ENCODE measurements at places on chromosomes 12 and 14. TPM values are rescaled to one million over a fixed set of nuclear protein-coding genes. Genes with fewer than 3 reads are reported as not detected.
A peak's percentile ranks its signal among the peaks of the same experiment; 100 is the strongest.

GRCh38 chr14:101113108-101113612 is 209.6 kb upstream of the RTL1 start:
- no peaks in the 10 kb centered on the region for H3K27me3 ChIP-seq
- H3K27ac ChIP-seq = no peak overlapping the region
- no peaks in the 10 kb centered on the region for H3K4me1 ChIP-seq
- H3K4me3 ChIP-seq = no peak overlapping the region
- no peak for DNase-seq
- H3K36me3 ChIP-seq = no peaks in the 10 kb centered on the region

The GXYLT1 gene
- 23.4 TPM for total RNA-seq

The COA8 gene
- total RNA-seq = 46.4 TPM

GRCh38 chr14:78319887-78320635 is 149.9 kb downstream of the NRXN3 start:
- no peaks in the 10 kb centered on the region for H3K4me1 ChIP-seq
- DNase-seq = no peak
- no peaks in the 10 kb centered on the region for H3K36me3 ChIP-seq
- H3K27ac ChIP-seq = no peak overlapping the region
- no peak overlapping the region for H3K4me3 ChIP-seq
- H3K27me3 ChIP-seq = no peaks in the 10 kb centered on the region

- H3K27me3 ChIP-seq = no peaks in the 10 kb centered on the region
- H3K27ac ChIP-seq = no peak overlapping the region
- H3K4me3 ChIP-seq = no peak overlapping the region
Measured at GRCh38 chr14:73833034-73833433, 18.6 kb upstream of the PTGR2 start.

- no peak overlapping the region for H3K27ac ChIP-seq
- H3K27me3 ChIP-seq = peaks cover 79% of the 10 kb centered on the region
- no peak overlapping the region for H3K4me3 ChIP-seq
- DNase-seq = no peak
- no peaks in the 10 kb centered on the region for H3K36me3 ChIP-seq
- H3K4me1 ChIP-seq = no peaks in the 10 kb centered on the region
Measured at GRCh38 chr12:54040148-54040494, 7.3 kb downstream of the HOXC5 start.

DNA sequence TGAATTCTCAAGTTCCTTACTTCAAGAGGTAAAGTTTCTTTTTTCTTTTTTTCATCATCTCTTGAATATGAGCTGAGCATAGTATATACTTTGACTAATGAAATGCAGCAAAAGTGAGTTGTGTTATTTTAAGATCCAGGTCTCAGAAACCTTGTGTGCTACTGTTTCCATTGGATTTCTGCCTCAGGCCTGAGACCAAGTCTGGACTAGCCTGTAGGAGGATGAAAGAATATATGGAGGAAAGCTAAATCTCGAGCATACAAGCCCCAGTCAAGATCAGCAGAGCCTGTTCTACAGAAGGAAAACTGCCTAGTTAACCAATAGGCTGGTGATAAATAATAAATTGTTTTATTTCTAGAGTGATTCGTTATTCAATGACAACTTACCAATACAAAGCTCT is 652.5 kb downstream of the C12orf50 start:
- no peaks in the 10 kb centered on the region for H3K27me3 ChIP-seq
- H3K4me3 ChIP-seq = no peak overlapping the region
- H3K4me1 ChIP-seq = no peaks in the 10 kb centered on the region
- H3K27ac ChIP-seq = no peak overlapping the region
- no peak for DNase-seq

- H3K36me3 ChIP-seq = no peaks in the 10 kb centered on the region
- no peak for DNase-seq
- H3K4me1 ChIP-seq = no peaks in the 10 kb centered on the region
- H3K27ac ChIP-seq = no peak overlapping the region
- no peaks in the 10 kb centered on the region for H3K27me3 ChIP-seq
- H3K4me3 ChIP-seq = no peak overlapping the region
Measured at GRCh38 chr12:17884581-17884980, 205.4 kb downstream of the RERGL start.

The OTX2 gene
- not detected for total RNA-seq

GRCh38 chr14:103854017-103854808 is 6.8 kb upstream of the PPP1R13B start:
- no peaks in the 10 kb centered on the region for H3K27me3 ChIP-seq
- DNase-seq = no peak
- H3K4me3 ChIP-seq = no peak overlapping the region
- no peaks in the 10 kb centered on the region for H3K36me3 ChIP-seq
- H3K27ac ChIP-seq = no peak overlapping the region

The SYCP3 gene
- total RNA-seq = 0.25 TPM

The LGMN gene
- 62.6 TPM for total RNA-seq

GRCh38 chr12:110269622-110270124 is 11.4 kb upstream of the ATP2A2 start:
- no peak overlapping the region for H3K4me3 ChIP-seq
- no peaks in the 10 kb centered on the region for H3K36me3 ChIP-seq
- H3K27me3 ChIP-seq = no peaks in the 10 kb centered on the region
- peak; percentile 44 for DNase-seq

The FERMT2 gene
- total RNA-seq = 113 TPM

- peak overlapping the region; percentile 93 for H3K4me3 ChIP-seq
- peak; percentile 75 for DNase-seq
- peak overlapping the region; percentile 45 for H3K27ac ChIP-seq
- H3K4me1 ChIP-seq = peaks cover 10% of the 10 kb centered on the region
- H3K27me3 ChIP-seq = no peaks in the 10 kb centered on the region
Measured at GRCh38 chr12:27709932-27710591, 570 bp upstream of the MRPS35 start.

The RAPGEF3 gene
- total RNA-seq = 53.6 TPM

DNA sequence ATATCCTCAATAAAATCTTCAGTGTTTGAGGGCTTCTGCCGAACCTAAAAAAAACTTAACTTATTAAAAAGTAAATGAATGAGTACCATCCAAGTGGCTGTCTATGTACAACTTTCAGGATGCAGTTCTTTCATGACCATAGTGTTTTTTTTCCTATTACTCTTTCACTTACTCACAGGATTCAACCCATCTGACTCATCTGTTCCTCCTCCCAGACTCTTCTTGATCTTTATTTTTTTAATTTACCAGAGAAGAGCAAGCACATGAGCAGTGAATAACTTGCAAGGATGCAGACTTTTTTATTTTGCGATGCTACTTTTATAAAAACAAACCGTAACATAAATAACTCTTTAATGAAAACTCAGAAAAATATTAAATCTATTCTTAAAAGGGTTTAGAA is 24.5 kb downstream of the RECQL start:
- H3K36me3 ChIP-seq = peaks cover 19% of the 10 kb centered on the region
- H3K27me3 ChIP-seq = no peaks in the 10 kb centered on the region
- DNase-seq = peak; percentile 48
- no peak overlapping the region for H3K27ac ChIP-seq
- H3K4me3 ChIP-seq = no peak overlapping the region

DNA sequence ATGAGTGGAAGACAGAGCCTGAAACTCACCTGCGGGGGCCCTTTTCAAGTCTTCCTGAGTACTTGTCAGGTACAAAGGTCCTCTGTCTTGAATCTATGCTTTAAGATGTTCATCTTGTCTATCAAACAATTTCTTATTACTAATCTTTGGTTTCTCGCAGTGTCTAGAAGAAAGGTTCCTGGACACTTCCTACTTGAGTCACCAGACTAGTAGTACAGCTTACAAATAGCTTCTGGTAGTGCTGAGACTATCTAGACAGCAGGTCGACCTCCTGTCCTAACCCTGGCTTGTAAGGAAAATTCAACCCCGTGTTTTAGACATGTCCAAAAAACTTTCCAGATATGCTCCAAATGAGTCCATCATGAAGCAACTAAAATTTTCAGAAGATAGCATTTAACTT is 11.2 kb upstream of the ARID2 start:
- no peaks in the 10 kb centered on the region for H3K4me1 ChIP-seq
- H3K27me3 ChIP-seq = no peaks in the 10 kb centered on the region

The CYP46A1 gene
- 0.14 TPM for total RNA-seq

DNA sequence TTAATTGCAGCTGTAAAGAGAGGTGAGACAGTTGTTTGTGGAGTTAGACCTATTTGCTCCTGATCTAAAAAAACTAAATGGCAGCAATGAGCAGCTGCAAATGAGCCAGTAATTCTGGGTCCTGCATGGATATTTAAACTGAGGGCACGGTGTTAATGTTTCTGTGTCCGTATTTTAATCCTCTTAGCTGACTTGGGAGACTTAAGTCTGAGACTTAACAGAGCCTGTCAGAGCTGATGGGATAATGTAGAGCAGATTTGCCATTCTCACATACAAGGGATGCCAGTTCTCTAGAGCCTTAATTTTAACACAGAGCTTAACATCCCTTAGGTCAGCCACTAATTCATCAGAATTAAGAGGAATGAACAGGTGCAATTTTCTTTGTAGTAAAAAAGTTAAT is 178.6 kb upstream of the PDE3A start:
- no peak for DNase-seq
- no peaks in the 10 kb centered on the region for H3K27me3 ChIP-seq
- H3K27ac ChIP-seq = no peak overlapping the region
- no peaks in the 10 kb centered on the region for H3K36me3 ChIP-seq
- peaks cover 3% of the 10 kb centered on the region for H3K4me1 ChIP-seq
- H3K4me3 ChIP-seq = no peak overlapping the region

GRCh38 chr12:18108611-18109010 is 18.6 kb upstream of the RERGL start:
- no peak overlapping the region for H3K4me3 ChIP-seq
- no peaks in the 10 kb centered on the region for H3K27me3 ChIP-seq
- no peak for DNase-seq
- H3K4me1 ChIP-seq = no peaks in the 10 kb centered on the region
- no peak overlapping the region for H3K27ac ChIP-seq
- no peaks in the 10 kb centered on the region for H3K36me3 ChIP-seq

GRCh38 chr14:68535404-68536017 is 257.4 kb downstream of the ZFP36L1 start:
- no peaks in the 10 kb centered on the region for H3K27me3 ChIP-seq
- DNase-seq = no peak
- no peaks in the 10 kb centered on the region for H3K4me1 ChIP-seq

DNA sequence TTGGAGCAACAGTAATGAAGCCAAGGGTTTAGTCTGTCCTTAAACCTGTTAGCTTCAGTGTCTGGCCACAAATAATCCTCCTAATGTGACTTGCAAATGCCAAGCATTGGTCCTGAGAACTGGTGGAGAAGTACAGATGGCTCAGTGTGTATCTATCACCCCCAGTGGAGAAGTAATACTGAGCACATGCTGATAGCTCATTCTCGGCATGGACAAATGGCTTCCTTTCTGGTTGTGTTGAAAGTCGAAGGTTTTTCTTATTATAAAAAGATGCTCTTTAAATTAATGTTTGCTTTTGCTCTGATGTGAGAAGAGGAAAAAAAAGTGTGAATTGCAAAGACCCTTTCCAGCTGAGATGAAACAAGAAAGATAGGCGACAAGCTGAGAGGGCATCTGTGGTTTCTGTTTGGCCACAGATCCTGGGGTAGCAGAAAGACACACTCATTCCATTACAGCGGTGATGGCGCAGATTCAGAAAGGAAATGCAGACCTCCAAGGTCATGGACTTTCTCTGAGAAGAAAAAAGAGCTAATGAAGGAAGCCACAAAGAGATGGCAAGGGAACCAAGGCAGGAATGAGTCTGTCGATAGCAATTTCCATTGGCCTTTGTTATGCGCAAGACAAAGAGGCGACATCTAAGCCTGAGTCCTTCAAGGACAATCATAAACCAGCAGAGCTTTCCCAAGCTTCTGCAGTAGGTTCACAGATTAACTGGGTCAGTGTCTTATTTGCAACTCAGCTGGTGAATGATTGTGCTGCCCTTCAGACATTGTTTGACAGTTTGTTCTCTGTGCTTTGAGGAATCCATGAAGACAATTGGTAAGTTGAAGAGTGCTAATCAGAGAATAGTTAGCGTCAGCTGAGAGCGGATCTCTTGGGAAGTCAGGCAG is 155.5 kb upstream of the RGS6 start:
- peak; percentile 64 for DNase-seq
- H3K4me1 ChIP-seq = peaks cover 20% of the 10 kb centered on the region
- no peaks in the 10 kb centered on the region for H3K36me3 ChIP-seq
- peaks cover 2% of the 10 kb centered on the region for H3K27me3 ChIP-seq
- H3K27ac ChIP-seq = no peak overlapping the region

GRCh38 chr14:104307246-104307626 is 168.8 kb downstream of the KIF26A start:
- H3K27ac ChIP-seq = no peak overlapping the region
- no peaks in the 10 kb centered on the region for H3K4me1 ChIP-seq
- no peak overlapping the region for H3K4me3 ChIP-seq

The FGF23 gene
- not detected for total RNA-seq
